Activated naive CD4-positive, alpha-beta T cell (primary cell): ENCODE measurements at places on chromosomes 1 and 21.

DNA sequence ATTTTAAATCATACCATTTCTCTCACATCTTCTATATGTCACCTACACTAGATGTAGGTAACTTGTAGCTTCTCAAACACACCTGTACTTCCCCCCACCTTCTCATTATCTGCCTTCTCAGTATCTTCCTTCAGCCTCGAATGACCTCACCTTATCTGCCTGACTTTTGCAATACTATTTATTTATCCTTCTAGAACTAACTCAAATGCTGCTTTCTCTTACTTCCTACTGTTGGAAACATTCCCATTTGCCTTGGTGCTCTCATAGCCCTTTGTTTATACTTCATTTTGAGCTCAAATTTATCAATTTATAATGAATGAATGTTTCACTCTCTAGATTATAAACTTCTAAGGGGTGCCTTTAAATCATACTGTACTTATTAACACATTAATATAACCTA, 50.4 kb upstream of the KIAA1614 start:
- no peak for DNase-seq

DNA sequence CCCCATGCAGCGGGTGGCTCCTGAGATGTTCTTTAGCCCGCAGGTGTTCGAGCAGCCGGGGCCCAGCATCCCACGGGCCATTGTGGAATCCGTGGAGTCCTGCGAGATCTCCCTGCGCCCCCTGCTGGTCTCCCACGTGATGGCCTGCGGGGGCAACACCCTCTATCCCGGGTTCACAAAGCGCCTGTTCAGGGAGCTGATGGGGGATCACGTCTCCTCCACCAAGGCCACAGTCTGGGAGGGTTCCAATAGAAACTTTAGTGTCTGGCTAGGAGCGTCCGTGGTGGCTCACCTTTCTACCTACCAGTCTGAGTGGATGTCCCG, 71.0 kb downstream of the ACTL8 start:
- DNase-seq, result no peak

DNA sequence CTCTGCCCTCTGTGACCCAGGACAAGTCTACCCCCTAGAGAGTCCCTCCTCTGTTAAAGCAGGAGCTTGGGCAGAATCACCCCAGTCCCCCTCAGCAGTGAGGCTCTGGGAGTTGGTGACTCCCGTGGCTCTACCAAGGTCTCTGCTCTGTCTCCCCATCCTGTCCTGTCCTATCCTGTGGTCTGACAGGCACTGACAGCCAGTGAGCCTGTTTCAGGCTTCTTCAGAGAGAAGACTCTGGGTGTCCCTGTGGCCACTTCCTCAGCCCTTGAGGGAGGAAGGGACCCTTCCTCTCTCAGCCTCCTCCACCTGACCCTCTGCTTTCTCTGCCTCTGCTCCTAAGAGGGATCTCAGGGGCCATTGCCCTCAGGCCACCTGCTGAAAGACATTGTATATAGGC, 148.7 kb downstream of the FCRL5 start:
- DNase-seq, result no peak

DNA sequence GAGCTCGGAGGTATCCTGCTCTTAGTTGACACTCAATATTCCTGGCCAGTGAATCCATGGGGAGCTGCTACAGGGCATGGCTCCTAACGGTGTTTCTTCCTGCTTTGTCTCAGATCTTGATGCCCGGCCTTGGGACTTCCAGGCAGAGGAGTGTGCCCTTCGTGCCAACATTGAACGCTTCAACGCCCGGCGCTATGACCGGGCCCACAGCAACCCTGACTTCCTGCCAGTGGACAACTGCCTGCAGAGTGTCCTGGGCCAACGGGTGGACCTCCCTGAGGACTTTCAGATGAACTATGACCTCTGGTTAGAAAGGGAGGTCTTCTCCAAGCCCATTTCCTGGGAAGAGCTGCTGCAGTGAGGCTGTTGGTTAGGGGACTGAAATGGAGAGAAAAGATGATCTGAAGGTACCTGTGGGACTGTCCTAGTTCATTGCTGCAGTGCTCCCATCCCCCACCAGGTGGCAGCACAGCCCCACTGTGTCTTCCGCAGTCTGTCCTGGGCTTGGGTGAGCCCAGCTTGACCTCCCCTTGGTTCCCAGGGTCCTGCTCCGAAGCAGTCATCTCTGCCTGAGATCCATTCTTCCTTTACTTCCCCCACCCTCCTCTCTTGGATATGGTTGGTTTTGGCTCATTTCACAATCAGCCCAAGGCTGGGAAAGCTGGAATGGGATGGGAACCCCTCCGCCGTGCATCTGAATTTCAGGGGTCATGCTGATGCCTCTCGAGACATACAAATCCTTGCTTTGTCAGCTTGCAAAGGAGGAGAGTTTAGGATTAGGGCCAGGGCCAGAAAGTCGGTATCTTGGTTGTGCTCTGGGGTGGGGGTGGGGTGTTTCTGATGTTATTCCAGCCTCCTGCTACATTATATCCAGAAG, 16.7 kb downstream of the ALX3 start:
- peak; percentile 66 for DNase-seq

- DNase-seq, result no peak
Measured at GRCh38 chr1:161791904-161792655, 26.0 kb downstream of the ATF6 start.

DNA sequence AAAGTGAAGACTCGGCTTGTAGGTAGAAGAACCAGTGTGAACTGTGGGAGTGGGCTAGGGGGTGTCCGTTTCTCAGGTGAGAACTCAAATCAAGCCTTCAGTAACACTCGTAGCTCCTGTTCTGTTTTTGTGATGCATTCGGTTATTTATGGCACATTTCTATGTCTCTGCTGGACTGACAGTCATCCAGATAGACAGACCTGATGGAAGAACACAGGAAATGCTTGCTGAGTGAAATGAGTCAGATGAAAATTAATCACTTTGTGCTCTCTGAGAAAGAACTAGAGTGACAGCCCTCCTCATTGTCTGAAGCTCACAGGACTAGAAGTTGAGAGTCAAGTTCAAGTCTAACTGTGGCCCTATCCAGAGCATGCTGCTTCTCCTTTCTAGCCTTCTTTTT, 360.1 kb upstream of the PLXNA2 start:
- DNase-seq, result no peak

DNA sequence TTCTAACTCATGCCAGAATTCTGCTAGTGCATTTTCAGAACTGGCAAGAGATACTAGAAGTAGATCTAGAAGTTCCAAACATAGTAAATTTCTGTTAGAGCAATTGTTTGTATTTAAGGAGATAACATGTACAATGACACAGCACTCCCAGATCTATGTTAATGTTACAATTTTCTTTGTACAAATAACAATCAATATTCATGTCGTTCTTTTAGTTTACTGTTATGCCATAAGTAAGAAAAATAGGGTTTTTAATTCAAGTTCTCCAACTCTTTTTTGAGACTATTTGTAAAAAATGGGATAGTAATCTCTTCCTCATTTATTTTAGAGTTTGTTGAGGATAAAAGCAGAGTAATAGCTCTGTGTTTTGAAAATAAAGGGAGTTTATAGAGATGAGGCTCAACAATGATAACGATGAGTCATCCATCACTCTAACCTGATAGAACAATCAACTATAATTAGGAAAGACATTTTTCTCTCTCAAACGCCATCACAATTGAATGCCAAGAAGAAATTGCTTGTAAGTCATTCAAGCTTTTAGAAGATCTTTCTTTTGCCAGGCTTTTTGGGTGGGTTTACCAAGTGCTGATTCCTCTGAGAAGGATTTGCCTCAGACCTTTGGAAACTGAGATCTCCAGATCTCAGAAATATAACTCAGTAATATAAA, 638 bp downstream of the CD84 start:
- no peak for DNase-seq

DNA sequence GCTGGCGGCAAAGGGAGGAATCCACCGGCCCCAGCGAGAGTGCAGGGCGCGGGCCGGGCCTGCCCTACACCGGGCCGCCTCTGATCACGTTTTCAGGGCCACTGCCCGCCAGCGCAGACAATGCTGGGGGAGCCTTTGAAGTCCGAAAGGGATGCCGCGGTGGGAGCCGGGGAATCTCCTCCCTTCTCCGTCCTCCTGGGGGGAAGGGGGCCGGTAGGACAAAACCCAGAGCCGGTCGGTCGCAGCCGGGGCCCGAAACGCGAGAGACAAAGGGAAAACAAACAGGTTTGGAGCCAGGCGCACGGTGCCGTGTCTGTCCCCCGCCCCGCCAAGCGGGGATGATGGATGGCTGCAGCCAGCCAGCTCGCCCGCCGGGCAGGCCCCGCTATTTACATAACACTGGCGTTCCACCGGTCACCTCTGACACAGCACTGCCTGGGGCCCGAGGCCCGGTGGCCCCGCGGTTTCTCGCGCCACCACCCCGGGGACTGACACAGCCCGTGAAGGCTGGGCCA, 92.0 kb downstream of the CASZ1 start:
- no peak for DNase-seq

DNA sequence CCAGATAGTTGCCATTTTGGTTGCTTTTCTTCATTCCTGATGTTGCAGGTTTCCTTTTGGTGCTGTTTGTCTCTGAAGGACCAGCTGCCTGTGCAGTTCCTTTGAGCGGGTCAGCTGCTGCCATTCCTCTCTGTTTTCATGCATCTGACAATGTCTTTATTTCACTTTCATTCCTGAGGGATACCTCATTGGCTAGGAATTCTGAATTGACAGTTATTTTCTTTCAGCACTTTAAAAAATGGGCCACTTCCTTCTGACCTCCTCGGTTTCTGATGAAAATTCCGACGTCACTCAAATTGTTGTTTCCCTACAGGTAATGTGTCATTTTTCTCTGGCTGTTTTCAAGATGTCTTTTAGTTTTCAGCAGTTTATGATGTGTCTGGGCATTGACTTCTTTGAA, 24.8 kb downstream of the CCSAP start:
- no peak for DNase-seq

DNA sequence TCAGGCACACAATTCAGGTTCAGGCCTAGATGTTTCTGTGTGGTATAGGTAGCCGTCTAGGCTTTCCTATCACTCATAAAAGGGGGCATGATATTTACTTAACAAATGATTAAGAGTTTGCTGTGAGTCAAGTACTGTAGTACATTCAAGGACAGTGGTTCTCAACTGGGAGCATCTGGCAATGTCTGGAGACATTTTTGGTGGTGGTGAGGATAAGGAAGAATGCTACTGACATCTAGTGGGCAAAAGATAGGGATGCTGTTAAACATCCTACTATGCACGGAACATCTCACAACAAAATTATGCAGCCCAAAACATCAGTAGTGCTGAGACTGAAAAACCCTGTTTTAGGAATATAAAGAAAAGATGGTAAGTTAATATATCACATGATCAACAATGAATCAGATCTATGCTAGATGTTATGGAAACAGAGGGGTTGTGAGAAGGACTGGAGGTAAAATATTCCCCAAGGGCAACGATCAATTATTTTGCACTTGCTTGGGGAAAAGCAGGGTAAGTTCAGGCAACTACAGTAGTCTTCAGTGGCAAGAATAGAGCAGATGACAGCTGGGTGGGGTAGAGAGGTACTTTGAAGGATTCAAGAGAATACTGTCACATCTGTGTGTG, 4.9 kb downstream of the DNTTIP2 start:
- no peak for DNase-seq

DNA sequence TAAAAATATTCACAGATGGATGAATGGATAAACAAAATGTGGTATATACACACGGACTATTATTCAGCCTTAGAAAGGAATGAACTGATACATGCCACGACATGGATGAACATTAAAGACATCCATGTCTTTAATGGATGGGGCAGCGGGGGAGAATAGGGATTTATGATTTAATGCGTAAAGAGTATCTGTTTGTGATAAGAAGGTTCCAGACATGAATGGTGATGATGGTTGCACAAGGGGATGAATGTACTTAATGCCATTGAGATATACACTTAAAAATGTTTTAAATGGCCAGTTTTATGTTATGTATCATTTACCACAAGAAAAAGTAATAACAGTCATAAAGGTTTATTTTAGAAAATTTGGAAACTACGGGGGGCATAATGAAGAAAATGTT, 108.6 kb upstream of the WLS start:
- no peak for DNase-seq

DNA sequence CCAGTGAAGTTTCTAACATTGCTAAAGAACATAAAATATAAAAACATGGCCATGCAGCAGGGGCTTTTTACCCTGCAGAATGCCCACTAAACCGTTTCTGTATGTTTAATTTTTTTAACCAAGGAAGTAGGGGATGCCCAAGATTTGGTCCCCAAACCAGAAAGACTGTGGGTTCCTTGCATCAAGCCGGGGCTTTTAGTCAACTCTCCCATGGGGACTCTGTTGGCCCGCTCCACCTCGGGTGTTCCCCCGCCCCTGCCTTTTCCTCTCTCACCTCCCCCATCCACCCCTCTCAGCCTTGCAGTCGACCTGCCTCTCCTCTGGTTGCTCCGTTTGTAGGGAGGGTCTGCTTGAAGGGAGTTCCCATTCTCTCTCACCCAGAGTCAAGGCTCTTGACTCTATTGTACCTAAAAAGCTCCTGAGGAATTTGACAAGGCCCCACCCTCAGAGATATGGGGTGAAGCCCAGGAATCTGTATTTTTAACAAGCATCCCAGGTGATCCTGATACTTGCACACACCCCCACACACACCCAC, 117.5 kb downstream of the TOMM20 start:
- peak; percentile 20 for DNase-seq

- DNase-seq, result no peak
Measured at GRCh38 chr1:37691497-37692077, 729 bp upstream of the CDCA8 start.

GRCh38 chr1:7845761-7846160, 7.1 kb downstream of the UTS2 start:
- DNase-seq, result no peak

GRCh38 chr1:35763201-35763600, 6.6 kb downstream of the CLSPN start:
- no peak for DNase-seq

DNA sequence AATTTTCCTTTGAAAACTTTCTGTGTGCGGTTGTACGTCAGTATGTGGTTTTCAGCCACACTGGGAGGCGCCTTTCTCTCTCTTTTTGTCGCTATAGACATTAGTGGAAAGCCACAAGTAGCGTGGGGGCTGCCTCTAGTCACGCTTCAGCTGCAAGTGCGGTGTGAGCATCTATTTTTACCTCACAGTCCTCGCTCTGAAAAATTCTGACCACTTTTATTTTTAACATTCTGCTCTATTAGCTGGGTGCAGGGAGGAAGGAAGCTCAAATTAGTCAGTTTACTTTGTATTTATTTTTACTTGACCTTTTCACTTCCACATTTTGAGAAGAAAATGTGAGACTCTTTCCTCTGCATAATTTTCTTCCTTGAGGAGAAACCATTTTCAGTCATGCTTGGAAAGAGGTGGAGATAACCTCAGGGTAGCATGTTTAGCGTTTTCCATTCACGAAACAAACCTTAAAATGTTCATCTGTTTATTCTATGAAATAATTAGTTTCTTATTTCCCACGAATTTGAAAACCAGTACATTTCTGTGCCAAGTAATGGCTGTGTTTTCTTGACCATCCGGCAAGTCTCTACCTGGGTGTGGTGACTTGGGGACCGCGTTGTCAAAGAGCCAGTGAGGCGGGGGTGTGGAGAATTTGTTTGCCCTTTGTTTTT, 35.6 kb downstream of the ADARB1 start:
- DNase-seq, result no peak

DNA sequence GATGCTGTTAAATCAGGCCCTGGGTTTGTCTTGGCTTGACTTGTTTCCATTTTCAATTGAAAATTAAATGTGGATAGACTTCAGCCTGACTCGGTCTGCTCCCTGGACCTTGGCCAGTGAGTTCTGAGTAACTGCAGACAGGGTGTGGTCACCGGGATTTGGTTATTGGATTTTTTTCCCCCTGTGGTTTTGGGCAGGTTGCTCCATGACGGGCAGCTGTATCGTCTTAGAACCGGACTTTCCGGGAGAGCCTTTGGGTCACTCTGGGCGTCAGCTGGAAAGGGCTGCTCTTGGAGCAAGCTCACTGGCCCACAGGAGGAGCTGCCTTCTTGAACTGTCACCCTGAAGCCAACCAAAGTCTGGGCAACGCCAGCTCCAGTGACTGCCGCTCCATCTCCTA, 75.0 kb downstream of the CLIC6 start:
- no peak for DNase-seq
